ENCODE measurements at places on chromosomes 7 and 10. TPM values are rescaled to one million over a fixed set of nuclear protein-coding genes. Genes with fewer than 3 reads are reported as not detected.

DNA sequence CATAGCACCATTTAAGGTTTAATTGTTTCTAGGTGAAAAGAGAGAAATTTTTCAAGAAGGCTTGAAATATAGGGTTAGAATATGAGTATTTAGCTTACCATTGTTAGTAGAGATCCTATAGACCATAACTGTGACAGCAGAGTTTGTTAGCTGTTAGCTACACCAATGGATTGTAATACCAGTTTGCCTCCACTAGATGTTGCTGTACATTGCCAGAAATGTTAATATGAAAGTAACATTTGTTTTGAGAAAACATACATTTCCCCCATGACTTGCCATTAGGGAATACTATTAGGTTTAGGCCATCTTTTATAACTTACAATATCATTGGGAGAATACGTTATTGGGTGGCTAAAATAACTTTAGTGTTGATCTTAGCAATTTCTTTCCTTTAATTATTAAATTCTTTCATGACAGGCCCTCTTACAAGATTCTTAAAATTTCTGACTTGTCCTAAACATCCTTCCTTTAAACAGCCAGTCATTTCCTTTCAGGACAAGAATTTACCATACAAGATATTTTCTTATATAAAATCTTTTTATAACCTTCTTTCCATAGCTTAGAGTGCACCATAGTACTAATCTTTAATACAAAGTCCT, 39.5 kb downstream of the ZNF117 start:
- H3K4me1 ChIP-seq, result no peaks in the 10 kb centered on the region
- H3K27me3 ChIP-seq, result no peaks in the 10 kb centered on the region
- H3K4me3 ChIP-seq, result no peak overlapping the region
- no peaks in the 10 kb centered on the region for H3K36me3 ChIP-seq
- no peak overlapping the region for H3K27ac ChIP-seq
- peak; percentile 16 for DNase-seq

DNA sequence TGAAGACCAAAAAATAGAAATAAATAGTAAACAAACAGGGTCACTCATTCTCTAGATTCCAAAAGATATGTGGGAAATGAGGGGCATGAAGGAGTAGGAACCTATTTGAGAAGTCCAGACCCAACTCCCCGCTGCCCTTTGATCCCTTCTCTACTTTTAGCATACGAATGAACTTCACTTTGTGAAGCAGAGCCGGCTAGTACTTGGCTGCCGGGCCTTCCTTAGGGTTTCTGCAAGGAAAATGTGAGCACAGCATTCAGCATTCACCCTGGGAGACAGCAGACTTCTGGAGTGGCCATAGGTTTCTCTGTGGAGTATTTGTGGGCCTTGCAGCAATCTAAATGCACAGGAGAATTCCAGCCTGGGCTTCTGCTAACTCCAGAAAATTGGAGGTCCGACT, 76.3 kb upstream of the PRKAR2B start:
- H3K27me3 ChIP-seq, result no peaks in the 10 kb centered on the region
- H3K27ac ChIP-seq, result no peak overlapping the region
- H3K4me1 ChIP-seq, result no peaks in the 10 kb centered on the region
- H3K36me3 ChIP-seq, result no peaks in the 10 kb centered on the region
- DNase-seq, result no peak

DNA sequence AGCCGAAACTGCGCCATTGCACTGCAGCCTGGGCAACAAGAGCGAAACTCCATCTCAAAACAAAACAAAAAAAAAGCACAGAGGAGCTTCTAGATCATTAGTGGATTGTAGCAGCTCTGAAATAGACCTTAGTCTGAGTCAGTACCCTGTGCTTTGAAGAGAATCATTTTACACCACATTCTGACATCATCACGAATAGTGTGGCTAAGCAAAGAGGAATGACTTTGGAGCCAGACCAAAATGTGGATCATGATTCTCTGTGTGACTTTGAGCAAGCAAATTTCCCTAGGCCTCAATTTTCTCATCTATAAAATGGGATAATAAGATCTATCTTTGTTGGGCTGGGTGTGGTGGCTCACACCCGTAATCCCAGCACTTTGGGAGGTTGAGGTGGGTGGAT, 618.9 kb downstream of the CALN1 start:
- DNase-seq, result no peak
- no peaks in the 10 kb centered on the region for H3K4me1 ChIP-seq
- H3K4me3 ChIP-seq, result no peak overlapping the region

GRCh38 chr7:102029616-102030015, 212.2 kb downstream of the CUX1 start:
- H3K36me3 ChIP-seq, result no peaks in the 10 kb centered on the region
- no peak overlapping the region for H3K4me3 ChIP-seq
- no peak for DNase-seq

GRCh38 chr7:8408871-8409270, 24.5 kb upstream of the NXPH1 start:
- H3K36me3 ChIP-seq, result no peaks in the 10 kb centered on the region
- DNase-seq, result no peak
- H3K27me3 ChIP-seq, result no peaks in the 10 kb centered on the region
- H3K27ac ChIP-seq, result no peak overlapping the region
- H3K4me3 ChIP-seq, result no peak overlapping the region

- no peak overlapping the region for H3K27ac ChIP-seq
- no peaks in the 10 kb centered on the region for H3K4me1 ChIP-seq
- no peaks in the 10 kb centered on the region for H3K36me3 ChIP-seq
Measured at GRCh38 chr10:118980135-118980865, 49.2 kb upstream of the NANOS1 start.

DNA sequence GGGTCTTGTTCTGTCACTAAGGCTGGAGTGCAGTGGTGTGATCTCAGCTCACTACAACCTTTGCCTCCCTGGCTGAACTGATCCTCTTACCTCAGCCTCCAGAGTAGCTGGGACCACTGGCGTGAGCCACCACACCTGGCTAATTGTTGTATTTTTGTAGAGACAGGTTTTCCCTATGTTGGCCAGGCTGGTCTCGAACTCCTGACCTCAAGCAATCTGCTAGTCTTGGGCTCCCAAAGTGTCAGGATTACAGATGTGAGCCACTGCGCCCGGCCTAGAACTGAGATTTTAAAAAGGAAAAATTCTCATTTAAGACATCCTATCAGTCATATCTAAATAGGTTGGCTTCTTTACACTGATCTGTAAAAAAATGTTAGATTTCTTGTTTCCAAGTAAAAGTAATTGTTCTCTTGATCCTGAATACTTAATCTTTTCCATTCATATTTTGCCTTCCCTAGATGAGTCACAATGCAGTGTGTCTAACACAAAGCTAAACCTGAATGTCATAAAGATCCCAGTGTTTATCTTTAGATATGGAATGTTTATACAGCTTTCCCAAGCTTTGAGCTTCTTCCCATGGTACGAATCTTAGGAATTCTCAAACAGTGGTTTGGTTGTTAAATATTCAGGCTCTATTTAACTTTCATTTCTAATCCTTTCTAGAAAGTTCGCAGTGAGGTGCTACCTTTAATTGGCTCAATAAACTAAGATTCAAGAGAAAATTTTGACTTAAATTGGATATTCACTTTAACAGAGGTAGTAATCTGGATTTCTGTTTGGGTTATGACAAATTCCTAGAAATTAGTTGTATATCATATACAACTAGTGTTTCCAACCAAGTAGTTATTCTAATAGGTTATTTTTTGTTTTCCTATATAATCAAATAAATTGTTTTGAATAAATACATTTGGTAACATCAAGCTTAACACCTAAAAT, 12.1 kb upstream of the LAMB1 start:
- no peaks in the 10 kb centered on the region for H3K27me3 ChIP-seq
- peak overlapping the region; percentile 50 for H3K27ac ChIP-seq
- H3K36me3 ChIP-seq, result no peaks in the 10 kb centered on the region
- H3K4me1 ChIP-seq, result peaks cover 25% of the 10 kb centered on the region
- DNase-seq, result peak; percentile 32

DNA sequence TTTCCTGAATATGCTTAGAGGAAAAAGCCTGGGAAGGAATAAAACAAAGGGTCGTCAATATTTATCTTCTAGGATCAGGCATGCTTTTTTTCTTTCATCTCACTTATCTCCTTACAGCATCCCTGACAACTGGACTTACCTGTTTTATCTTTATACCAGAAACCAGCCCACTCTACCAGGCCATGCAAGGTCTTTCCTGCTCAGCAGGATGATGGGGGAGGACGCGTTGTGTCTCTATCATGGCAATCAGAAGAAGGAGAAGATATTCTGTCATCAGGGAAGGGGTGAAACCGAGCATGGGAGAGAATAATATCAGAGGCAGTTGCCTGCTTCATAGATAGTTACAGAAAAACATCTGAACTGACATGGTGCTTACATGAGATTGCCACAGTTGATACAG, 445.6 kb downstream of the DPP6 start:
- no peaks in the 10 kb centered on the region for H3K4me1 ChIP-seq
- H3K27ac ChIP-seq, result no peak overlapping the region
- DNase-seq, result no peak

- H3K27me3 ChIP-seq, result no peaks in the 10 kb centered on the region
- H3K27ac ChIP-seq, result no peak overlapping the region
- H3K4me3 ChIP-seq, result no peak overlapping the region
- no peaks in the 10 kb centered on the region for H3K36me3 ChIP-seq
- DNase-seq, result no peak
Measured at GRCh38 chr10:78776756-78777155, 292.0 kb upstream of the ZMIZ1 start.

- H3K4me3 ChIP-seq, result no peak overlapping the region
- DNase-seq, result peak; percentile 67
- H3K27ac ChIP-seq, result peak overlapping the region; percentile 68
- H3K4me1 ChIP-seq, result peaks cover 48% of the 10 kb centered on the region
Measured at GRCh38 chr10:89278034-89278535, 23.8 kb upstream of the IFIT2 start.

- no peaks in the 10 kb centered on the region for H3K36me3 ChIP-seq
- no peak for DNase-seq
- H3K27me3 ChIP-seq, result no peaks in the 10 kb centered on the region
- H3K4me1 ChIP-seq, result no peaks in the 10 kb centered on the region
- no peak overlapping the region for H3K27ac ChIP-seq
Measured at GRCh38 chr7:112874909-112875308, 84.7 kb upstream of the TMEM168 start.

DNA sequence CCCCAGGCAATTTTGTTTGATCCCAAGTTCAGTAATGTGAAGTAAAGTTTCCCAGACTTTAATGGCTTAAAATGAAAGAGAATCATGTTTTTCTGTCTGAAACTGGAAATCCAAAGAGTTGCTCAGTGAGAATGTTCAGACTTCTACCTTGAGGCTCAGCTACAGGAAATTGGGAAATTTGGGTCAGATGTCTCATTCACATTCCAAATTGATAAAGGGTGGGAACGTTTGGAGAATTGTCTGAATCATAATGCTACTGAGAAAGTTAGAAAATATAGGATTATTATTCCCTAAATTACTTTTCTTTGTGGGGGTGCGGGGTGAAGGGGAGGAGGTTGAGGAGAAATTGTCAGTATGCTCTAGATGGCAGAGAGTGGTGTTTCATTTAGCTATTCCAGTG, 773.9 kb downstream of the LRMDA start:
- no peaks in the 10 kb centered on the region for H3K36me3 ChIP-seq
- peaks cover 7% of the 10 kb centered on the region for H3K27me3 ChIP-seq
- H3K4me1 ChIP-seq, result no peaks in the 10 kb centered on the region
- DNase-seq, result no peak
- no peak overlapping the region for H3K4me3 ChIP-seq

- no peak overlapping the region for H3K27ac ChIP-seq
- no peaks in the 10 kb centered on the region for H3K4me1 ChIP-seq
- no peak for DNase-seq
- no peaks in the 10 kb centered on the region for H3K27me3 ChIP-seq
- no peak overlapping the region for H3K4me3 ChIP-seq
Measured at GRCh38 chr7:17488829-17489228, 190.4 kb downstream of the AHR start.

The FKBP9 gene
- total RNA-seq, result 85.6 TPM

The RASSF4 gene
- total RNA-seq, result 2.8 TPM

The IQUB gene
- total RNA-seq, result 0.79 TPM

The ACBD7 gene
- 3.3 TPM for total RNA-seq

The CHRM2 gene
- total RNA-seq, result not detected

The ANTXRL gene
- total RNA-seq, result not detected

The HECW1 gene
- 5.6 TPM for total RNA-seq

The ASIC3 gene
- total RNA-seq, result 4.4 TPM

The DPP6 gene
- total RNA-seq, result not detected

The HABP2 gene
- total RNA-seq, result 0.20 TPM

The TMEM178B gene
- total RNA-seq, result 0.02 TPM

The SAMD9 gene
- 5.3 TPM for total RNA-seq
